ENCODE measurements at places on chromosomes 4 and X.
A peak's percentile ranks its signal among the peaks of the same experiment; 100 is the strongest.

- no peak for DNase-seq
Measured at GRCh38 chr4:83219344-83220331, 65.0 kb downstream of the COQ2 start.

- DNase-seq: no peak
Measured at GRCh38 chrX:102983205-102983604, 46.1 kb downstream of the RAB40AL start.

- no peak for DNase-seq
Measured at GRCh38 chr4:122384245-122384644, 5.4 kb downstream of the ADAD1 start.

DNA sequence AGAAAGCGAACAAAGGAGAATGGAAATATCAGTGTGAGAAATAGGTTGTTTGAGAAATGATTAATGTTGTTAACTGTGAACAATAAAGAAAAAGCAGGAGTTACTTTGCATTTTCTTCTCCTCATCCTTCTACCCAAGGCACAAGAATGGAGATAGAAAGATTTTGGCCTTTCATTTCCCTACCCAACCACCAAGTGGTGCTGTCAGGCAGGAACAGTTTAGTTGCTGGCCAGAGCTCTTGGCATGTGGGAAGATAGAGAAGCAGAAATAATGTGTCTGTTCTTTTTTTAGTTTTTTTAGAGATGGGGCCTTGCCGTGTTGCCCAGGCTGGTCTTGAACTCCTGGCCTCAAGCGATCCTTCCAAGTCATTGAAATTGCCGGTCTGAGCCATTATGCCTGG lies 12.8 kb downstream of the HOPX start:
- peak; percentile 37 for DNase-seq

GRCh38 chrX:13364230-13364857 lies 44.5 kb upstream of the ATXN3L start:
- no peak for DNase-seq

DNA sequence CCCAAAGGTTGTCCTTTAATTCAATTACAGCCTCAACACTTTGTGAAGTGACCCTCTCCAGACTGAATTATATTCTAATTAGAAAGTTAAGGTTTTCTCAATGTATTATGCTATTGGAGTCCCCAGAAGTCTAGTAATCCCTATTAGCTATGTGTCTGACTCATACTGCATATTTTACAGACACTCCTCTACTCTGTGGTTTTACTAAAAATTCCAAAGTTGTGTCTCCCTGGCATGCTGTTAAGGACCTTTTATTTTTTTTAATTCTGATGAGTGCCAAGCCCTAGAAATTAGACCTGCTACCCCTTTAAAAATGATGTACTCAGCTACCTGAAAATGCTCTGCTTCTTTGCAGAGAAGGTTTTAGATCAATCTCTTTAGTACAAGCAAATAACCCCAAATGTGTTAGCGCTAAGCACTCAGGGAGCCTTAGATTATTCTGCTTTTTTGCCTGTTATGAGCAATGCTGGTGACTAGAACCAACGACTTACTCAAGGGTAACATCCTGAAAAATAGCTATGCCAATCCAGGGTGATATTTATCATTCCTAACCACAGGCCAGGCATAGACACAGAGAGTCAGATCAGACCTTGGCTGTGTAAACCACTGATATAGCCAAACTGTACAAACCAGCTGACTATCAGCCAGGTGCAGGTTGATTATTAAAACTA lies 26.1 kb upstream of the CXCL13 start:
- DNase-seq: peak; percentile 90

GRCh38 chr4:43547561-43547960 lies 655.0 kb downstream of the GRXCR1 start:
- no peak for DNase-seq
